Activated T-cell treated with anti-CD3 and anti-CD28 coated beads, Interleukin-2, amount 50 U/mL, for 72 hours (primary cell): ENCODE measurements at places on chromosomes 5 and 9. TPM values are rescaled to one million over a fixed set of nuclear protein-coding genes. Genes with fewer than 3 reads are reported as not detected.

The ANKRD33B gene
- total RNA-seq = 6.2 TPM

The SOHLH1 gene
- total RNA-seq = not detected

The REEP2 gene
- total RNA-seq = 6.6 TPM

The PAXX gene
- total RNA-seq = 56.9 TPM
